ENCODE measurements at places on chromosomes 16 and 17.
A peak's percentile ranks its signal among the peaks of the same experiment; 100 is the strongest.

DNA sequence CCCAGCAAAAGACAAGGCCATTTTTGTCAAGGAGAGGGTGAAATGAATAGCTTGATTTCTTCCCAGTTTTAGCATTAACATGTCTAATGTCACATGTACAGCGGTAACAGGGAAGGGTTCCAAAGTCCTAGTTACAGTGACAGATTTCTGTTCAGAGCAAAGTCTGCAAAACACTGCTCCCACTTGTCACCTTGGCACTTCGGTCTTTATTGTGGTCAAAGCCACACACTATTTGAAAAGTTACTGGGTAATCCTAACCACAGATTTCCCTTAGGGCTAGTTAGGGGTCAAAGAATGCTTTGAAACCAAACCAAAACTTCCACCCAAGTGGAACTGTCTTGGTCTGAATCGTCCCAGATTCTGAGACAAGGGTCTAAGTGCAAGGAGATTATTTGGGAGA is 455.6 kb downstream of the HS3ST3B1 start:
- DNase-seq: no peak

- DNase-seq: no peak
Observed at GRCh38 chr16:23293016-23293415, 9.1 kb upstream of the SCNN1B start.

GRCh38 chr16:57798267-57798810 is 4.0 kb downstream of the KIFC3 start:
- no peak for DNase-seq

DNA sequence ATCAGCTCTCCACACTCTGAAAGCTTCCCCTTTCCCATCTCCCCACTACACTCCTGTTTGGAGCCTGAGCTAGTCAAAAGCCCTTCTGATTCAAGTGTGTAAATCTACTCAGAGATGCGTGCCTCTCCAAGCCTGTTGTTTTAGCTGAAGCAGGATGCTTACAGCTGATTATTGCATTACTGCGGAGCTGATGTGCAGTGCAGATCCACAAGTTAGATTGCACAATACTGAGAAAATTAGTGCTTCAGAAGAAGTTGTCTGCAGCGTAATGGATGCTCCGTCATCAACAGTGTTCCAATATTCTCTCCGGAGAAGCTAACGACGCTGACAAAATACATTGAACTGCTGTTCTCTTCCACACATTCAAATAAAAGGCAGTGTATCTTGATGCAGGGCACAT is 44.8 kb upstream of the NLRP1 start:
- no peak for DNase-seq

DNA sequence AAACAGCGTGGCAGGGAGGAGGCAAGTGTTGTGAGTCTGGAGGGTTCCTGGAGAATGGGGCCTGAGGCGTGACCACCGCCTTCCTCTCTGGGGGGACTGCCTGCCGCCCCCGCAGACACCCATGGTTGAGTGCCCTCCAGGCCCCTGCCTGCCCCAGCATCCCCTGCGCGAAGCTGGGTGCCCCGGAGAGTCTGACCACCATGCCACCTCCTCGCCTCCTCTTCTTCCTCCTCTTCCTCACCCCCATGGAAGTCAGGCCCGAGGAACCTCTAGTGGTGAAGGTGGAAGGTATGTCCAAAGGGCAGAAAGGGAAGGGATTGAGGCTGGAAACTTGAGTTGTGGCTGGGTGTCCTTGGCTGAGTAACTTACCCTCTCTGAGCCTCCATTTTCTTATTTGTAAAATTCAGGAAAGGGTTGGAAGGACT is at the start of gene CD19:
Gene CD19, plus strand, starts transcription at position 171 of the 425 bp plus-strand sequence. Its CDS starts 30 bp downstream, at position 201.
- DNase-seq: no peak

GRCh38 chr17:11205659-11206058 is 35.4 kb upstream of the SHISA6 start:
- no peak for DNase-seq

DNA sequence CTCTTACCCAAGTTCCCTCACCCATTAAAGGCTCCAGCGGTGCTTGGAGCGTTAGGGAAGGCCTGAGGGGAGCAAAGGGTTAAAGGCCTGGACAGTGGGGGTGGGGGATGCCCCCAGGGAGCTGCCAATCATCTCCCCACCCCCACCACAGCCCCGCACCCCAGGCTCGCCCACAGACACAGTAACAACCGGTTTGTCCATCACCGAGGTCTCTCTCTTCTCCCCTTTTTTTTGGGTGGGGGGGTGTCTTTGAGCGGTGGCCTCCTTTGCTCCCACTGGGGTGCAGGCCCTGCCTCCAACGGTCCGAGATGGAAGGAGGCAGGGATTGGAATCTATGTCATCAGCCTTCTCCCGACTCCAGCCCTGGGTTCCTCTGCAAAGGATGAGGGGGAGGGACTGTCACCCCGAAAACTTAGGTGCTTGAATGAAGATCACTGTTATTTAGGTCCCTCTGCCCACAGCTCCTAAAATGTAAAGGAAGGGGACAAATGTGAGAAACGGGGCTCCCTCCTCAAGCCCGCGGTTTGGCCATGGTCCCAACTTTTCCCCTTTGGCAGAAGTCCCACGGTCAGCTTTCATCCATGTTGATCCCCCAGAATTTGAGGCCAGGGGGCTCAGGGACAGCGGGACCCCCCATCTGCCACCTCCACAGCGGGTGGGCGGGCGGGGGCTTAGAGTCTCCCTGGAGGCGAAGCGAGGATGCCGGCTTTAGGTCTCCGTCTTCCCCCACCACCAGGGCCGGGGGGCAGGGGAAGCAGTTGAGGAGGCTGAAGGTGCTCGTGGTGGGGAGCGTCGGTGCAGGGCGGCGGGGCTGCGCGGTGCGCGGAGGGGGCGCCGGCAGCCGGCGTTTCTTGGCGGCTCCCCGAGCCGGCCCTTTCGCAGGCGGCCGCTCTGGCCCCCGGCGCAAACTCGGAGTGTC is 1.7 kb downstream of the EPOP start:
- DNase-seq: no peak

DNA sequence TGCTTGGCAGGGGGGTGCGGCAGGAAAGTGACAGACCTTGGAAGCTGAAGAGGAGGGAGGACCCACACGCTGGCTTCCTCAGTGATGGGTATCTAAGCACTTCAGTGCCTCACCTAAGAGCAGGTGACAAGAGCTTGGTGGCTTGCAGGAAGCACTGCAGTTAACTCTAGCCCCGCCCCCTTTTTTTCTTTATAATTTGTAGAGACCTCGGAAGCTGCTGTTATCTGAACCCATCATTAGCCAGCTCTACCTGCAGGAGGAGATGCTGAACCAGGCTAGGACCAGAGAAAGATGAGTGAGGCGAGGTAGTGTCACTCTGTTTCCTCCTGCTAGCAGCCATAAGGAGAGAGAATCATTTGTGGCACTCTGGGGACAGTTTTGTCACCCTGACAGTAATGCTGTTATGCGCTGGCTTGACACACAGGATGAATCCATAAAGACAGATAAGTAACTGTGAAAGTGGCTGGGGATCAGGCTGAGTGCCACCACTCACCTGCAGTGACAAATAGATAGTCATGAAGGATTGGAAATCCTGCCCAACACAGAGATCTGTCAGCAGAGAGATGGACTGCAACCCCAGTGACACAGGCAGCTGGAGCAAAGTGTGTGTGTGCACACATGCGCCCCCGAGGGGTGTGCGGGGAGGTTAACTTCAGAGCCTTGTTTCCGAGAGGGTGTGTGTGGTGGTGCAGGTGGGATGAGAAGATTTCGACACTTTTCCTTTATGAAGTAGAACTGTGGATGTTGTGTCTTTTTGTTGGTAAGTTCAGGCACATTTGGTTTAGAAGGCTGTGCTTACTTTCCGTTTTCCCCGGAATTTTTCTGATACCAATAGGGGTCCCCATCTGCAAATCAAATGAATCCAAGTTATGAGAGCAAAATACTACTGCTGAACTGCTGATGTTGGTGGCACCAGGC is 224.0 kb downstream of the IRX3 start:
- no peak for DNase-seq

DNA sequence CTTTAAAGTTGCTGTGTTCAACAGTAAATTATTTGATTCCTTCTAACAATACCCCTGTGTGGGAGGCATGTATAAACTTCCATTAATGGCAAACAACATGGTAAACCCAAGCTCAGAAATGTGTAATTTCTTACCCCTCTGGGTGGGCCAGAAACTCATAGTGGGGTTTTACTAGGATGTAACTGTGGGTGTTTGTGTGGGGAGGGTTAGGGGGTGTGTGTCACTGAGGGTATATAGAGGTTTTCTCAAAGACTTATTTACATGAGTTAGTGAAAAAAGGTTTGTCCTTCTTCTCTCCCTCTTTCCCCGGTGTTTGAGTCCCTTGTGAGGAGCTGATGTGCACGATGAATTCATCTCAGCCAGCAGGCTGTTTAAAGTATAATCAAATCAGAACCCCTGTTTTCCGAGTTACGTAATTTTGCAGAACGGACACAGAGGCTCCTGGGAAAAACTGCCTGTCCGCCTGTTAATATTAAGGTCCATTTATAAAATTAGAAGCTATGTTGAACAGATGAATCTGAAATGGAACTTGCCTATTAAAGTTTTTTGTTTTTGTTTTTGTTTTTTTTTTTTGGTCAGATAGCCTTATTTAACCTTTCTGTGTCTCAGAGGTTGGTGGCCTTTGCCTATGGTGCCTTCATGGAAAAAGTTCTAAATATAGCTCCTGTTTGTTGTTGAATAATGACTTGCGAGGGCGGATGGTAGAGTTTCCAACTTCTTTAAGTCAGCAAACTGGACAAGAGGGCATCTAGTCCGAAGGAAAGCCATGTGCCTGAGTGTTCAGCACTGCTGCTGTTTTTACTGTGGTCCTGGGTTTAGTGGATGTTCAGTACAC is 73.3 kb downstream of the MSI2 start:
- DNase-seq: no peak

GRCh38 chr16:30030011-30030685 is 923 bp downstream of the TLCD3B start:
- no peak for DNase-seq

- DNase-seq: peak; percentile 54
Observed at GRCh38 chr17:75632863-75633485, at the start of gene SMIM5. Gene SMIM5, plus strand, starts transcription at chr17:75633434. Its CDS starts 6,768 bp downstream, at chr17:75640202.

GRCh38 chr16:68197250-68197649 is 38.7 kb downstream of the ESRP2 start:
- DNase-seq: no peak

DNA sequence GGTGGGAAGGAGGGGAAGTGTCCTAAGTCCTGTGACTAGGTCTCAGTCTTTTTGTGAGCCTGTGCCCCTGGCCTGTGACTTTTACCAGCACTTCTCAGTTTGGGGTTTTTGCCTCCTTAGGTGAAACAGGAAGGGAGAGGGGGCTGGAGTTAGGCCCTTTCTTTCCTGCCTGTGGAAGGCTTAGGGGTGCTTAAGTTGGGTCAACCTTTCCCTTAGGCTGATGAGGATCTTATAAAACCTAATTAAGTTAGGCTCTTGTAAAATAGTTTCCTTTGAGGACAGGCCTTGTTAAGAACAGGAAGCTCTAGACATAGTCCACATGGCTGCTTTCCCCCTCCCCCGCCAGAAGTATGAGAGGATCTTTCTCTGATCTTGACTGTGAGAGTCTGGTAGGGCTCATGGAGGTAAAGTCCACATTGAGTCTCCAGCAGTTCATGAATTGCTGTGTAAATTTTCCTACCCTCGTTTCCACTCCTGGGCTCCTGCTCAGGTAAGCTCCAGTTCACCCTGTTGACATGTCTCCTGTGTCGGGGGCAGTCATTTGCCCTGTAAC is 17.0 kb upstream of the DNASE1 start:
- DNase-seq: no peak

- DNase-seq: no peak
Observed at GRCh38 chr17:79690988-79691836, 39.5 kb upstream of the ENPP7 start.

DNA sequence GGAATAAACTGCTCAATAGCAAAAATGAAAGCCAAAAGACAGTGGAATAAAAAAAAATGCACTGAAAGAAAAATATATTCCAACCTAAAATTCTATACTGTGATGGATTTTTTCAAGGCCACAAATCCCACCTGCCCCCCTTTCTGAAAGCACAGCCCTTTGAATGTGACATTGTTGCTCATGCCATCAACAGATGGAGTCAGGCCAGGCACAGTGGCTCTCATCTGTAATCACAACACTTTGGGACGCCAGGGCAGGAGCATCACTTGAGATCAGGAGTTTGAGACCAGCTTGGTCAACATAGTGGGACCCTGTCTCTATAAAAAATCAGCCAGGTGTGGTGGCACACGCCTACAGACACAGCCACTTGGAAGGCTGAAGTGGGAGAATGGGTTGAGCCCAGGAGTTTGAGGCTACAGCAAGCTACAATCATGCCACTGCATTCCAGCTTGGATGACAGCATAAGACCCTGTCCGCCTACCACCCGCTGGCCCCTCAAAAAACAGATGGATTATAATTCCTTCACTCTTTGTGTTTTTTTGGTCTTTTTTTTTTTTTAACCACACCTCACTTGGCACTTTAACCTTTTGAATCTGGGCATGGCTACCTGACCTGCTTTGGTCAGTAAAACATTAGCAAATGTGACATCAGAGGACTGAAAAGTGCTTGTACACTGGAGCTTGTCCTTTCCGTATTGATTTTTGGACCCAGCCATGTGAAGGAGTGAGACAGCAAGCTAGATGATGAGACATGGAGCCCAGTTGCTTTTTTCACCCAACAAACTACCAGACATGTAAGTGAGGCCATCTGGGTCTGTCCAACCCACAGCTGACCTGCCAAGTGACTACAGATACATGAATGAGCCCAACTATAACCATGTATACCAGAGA is 36.3 kb downstream of the GLG1 start:
- no peak for DNase-seq

DNA sequence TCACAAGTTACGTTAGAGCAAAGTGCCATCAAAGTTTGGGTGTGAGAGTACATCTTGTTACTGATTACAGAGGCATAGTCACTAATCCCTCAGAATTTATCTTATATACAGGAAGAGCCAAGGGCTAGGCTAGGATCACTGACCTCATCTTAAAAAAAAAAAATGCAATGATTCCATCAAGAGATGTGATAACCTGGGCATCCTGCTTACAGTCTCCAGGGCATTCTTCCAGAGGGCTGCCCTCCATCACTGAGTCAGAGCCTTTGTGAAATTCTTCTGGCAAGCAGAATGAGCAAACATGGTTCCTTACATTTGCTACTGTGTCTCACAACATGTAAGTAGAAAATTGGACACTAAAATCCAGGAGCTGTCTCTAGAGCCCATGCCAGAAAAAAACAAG is 410.6 kb downstream of the ZFHX3 start:
- DNase-seq: no peak

DNA sequence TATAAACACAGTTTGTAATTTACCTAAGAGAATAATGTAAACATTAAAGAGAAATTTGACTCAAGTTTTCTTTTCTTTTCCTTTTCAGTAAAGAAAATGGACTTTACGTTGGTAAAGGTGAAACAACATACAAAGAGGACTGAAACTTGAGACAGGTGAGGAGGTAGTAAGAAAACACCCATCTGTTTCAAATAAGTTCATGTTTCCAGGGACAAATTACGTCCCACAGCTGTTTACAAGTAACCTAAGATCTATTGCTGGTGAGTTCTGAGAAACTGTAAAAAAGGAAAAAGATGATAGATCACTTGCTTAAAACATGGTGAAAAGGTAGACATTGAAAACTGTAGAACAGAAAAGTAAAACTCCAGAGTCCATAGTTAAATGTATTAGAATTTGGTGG is 4.8 kb upstream of the ABCA5 start:
- DNase-seq: no peak

DNA sequence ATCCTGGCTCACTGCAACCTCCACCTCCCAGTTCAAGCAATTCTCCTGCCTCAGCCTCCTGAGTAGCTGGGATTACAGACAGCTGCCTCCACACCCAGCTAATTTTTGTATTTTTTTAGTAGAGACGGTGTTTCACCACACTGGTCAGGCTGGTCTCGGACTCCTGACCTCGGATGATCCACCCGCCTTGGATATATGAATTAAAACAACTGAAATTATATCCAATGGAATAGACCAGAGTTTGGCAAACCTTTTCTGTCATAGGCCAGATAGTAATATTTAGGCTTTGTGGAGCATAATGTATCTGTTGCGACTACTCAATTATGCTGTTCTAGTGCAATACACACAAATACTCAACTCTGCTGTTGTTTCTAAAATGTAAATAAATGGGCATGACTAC is 93.8 kb upstream of the NACA2 start:
- DNase-seq: no peak
